ENCODE measurements at places on chromosomes 12 and 14.

GRCh38 chr12:88144037-88144436 is 1.9 kb downstream of the TMTC3 start:
- no peak for DNase-seq

DNA sequence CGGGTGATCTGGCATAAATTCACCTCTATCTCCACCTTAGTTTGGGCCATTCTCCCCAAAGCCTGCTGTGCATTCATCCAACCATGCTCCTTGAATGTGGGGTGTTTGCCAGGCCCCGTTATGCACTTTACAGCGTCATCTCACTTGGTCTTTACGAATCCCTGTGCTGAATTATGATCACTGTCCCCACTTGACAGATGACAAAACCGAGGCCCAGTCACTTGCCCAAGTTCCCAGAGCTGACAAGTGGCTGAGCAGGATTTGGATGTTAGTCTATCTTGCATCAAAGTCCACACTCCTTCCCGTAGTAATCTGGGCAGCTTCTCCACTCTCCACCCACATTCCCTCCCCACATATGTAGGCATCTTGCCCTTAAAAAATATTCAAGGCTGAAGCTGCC is 44.8 kb downstream of the WSCD2 start:
- DNase-seq, result no peak

DNA sequence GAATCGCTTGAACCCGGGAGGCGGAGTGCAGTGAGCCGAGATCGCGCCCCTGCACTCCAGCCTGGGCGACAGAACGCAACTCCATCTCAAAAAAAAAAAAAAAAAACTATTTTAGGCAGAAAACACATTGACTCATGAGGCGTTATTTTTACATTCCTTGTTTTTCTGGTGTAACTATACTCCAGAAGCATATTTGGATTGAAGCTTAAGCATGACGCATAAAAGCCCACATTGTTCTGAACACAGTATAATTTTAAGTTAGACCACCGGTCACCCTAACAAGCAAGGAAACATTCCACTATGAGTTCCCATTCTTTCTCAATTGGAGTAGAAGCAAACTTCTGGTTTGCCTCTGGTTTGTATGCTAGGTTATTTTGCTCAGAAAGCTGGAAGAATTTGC is 173.0 kb downstream of the MYRFL start:
- no peak for DNase-seq

DNA sequence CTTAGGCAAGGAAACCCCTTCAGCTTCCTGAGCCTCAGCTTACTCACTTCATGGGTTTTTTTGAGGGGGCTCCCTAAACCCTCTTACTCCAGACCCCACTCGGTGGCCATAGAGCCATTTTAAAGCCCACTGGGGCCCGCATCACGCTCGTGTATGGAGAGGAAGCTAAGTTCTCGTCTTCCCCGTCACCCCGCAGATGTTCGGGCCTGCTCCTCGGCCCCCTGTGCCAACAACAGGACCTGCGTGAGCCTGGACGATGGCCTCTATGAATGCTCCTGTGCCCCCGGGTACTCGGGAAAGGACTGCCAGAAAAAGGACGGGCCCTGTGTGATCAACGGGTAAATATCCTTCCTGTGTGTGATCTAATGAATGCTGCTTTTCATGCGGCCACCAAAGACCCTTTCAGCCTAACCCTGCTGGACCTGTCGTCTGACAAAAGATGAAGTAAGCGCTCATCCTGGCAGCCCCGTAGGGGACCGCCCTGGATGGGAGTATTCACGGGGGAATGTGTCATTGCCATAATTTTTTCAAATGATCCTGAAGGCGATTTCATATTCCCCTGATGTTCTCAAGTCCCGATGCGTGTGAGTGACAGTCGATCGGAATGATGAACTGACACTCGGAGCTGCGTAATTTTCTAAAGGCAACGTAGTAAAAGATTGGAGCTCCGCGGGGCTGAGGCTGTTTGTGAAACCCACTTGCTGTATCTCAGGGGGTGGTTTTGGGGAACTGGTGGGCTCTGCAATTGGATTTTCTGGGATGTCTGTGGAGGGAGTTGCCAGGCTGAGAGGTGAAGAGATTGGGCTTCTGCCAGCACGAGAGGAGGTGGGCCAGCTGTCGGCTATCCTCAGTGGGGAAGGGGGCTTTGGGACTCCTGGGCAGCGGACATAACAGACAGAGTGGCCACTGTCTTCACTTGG is 5.4 kb downstream of the DLK1 start:
- no peak for DNase-seq

DNA sequence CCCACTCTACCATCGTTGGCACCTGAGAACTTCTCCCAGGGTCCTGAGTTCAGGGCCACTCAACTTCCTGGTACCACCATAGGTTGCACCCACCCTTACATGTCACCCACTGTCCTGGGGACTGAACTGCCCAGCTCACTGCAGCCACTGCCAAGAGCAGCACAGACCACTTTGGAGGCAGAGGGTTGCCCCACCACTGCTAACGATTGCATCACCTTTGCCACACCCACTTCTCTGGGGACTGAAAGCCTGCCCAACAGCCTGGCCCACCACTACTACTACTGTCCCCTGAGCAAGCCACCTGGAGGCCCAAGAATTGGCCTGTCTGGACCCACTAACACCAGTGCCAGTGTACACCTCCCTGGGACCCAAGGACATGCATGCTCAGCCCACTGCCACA is 27.6 kb downstream of the CACNA2D4 start:
- DNase-seq, result no peak

- no peak for DNase-seq
These were observed 115.5 kb downstream of the DHRS2 start for GRCh38 chr14:23751616-23752015.

GRCh38 chr12:90129366-90130030 is 420.9 kb upstream of the ATP2B1 start:
- DNase-seq, result no peak

DNA sequence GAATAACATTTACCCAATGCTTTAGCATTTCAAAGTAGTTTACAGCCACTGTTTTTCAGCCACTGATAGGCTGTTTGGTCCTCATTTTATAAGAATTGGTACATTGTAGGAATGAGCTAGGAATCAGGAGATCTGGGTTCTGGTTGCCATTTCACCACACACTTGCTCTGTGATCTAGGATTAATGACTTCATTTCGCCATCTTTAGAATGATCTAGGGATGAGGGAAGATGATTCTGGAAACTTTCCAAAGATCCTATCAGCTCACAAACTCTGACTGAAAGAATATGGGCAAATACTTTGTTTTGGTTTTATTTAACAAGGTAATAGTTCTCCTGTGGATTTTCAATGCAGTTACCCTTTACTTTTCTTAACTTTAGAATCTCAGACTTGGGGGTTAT is 155.0 kb downstream of the GCH1 start:
- DNase-seq, result no peak

DNA sequence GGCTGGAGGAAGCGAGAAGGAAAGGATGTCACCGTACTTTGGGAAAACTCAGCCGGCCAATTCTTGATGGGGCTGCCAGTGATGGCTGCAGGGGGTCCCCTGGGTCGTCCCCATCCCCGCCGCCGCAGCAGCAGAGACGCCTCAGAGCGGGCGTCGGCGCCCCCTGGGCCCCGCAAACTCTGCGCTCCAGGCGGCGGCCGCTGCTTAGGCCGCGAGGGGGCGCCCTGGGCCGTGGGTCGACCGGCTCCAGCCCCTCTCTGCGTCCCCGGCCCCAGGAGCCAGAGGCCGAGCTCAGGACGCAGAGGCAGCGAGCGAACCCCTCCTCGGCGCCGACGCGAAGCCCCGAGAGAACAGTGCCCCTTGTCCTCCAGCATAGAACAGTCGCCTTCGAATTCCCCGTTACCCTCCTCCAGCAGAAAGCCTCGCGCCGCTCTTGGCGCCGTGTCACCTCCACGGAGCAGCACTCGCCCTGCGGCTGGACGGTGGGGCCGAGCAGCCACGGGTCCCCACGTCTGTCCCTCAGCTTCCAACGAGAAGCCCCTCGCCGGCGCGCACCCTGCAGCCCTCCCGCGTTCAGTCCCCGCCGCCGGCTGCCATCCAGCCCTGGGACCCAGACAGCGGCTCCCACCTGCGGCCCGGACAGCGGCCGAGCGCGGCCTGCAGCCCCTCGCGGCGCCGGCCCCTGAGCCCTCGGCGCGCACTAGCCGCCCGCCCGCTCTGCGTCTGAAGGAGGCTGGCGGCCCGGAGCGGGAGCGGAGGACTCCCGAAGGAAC is 106.6 kb downstream of the PRICKLE1 start:
- DNase-seq, result peak; percentile 27

DNA sequence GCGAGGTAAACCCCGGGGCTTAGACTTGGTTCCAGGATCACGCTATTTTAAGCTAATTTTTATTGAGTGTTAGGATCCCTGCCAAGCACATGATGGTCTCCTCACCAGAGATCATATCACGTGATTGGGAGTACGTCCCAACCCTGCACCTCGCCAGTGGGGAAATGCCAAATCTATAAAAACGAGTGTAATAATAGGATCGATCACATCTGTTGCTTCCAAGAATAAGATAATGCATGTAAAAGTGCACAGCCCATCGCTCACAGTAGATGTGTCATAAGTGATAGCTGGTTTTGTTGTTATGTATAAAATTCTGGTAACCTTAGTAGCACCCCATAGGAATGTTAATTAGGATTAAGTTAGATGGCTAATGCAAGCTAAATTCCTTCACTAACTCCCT is 581.0 kb upstream of the TMEM132C start:
- DNase-seq, result no peak

DNA sequence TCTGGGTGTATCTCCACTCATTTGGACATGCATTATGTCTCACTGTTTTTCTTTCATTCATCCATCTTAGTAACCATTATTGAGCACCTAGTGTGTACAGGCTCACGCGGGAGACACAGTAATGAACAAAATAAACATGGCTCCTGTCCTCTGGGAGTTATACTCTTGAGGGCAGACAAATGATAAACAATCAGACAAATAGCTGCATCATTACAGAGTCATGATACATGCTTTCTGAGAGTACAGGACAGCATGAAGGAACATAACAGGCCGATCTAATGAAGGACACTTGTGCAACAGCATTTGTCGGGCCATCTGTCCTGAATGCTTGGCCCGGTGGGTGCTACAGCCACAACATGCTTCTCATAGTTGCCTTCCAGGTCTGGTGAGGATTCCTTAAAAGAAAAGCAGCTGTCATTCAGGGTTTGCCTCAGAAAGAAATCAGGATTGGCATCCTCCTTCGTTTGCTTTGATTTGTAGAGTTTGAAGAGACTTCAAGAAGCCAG is 77.2 kb upstream of the EGLN3 start:
- no peak for DNase-seq

DNA sequence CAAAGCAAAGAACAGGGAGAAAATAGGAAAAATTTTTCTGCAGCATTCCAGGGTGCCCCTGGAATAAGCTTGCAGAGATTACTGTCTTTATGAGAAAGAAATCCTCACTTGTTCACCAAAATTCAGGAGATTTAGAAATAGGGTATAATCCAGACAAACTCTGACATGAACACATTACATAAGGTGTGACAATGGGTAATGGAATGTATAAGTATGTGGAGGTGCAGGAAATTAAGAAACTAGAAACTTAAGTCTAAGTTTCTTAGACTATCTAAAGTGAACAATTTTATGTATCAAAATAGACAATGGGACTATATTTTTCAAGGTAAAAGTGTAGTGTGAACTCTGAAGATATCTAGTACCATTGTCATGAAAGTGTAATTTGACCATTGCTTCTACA is 140.0 kb upstream of the KITLG start:
- DNase-seq, result no peak

- DNase-seq, result no peak
These were observed at the start of gene ANO4 for GRCh38 chr12:100794441-100795173. Gene ANO4 (plus strand): TSS chr12:100794776. CDS start chr12:100901786, 107,010 bp downstream.

DNA sequence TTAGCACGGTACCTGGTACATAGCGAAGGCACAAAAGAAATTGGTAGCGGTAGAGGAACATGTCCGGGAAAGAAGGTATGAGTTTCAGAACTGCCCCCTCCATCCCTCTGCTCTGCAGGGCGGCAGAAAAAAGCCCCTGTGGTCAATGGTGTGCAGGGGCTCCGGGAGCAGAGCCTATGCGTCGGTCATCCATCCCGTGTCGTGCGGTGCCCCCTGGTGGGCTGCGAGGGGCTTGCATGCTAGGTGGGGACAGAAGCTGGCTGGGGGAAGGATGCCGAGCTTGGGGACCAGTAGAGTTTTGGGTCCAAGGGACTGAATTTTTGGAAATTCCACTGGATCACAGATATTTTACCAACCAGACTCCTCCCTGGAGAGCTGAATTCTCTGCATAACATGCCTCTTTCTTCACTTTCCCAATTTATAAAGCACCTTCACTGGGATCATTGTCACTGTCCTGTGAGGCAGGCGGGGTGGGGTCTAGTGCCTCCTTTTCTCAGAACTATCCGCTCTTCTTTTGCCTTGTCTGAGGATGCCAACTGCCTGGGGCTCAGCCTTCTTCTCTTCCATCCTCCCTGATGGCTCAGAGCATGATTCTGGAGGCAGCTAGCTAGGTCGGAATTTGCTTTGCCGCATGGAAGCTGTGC is 148.7 kb downstream of the SMOC1 start:
- peak; percentile 54 for DNase-seq

Measured in activated CD4-positive, alpha-beta T cell treated with anti-CD3 and anti-CD28 coated beads, Interleukin-2, amount 50 U/mL, for 1 hour (primary cell).